Suppressor macrophage treated with lipopolysaccharide for 4 hours (primary cell): ENCODE measurements at places on chromosomes 4 and X.

GRCh38 chrX:23901060-23901459, 6.7 kb downstream of the APOO start:
- DNase-seq, result peak; percentile 76

- DNase-seq, result peak; percentile 5
These were observed 179.1 kb upstream of the MAB21L2 start for GRCh38 chr4:150402871-150403272.

GRCh38 chr4:67581208-67581857, 22.8 kb downstream of the STAP1 start:
- peak; percentile 47 for DNase-seq

- no peak for DNase-seq
These were observed 36.7 kb upstream of the KLHL13 start for GRCh38 chrX:118153270-118153669.

GRCh38 chrX:103404231-103405008, 28.1 kb downstream of the BEX3 start:
- peak; percentile 68 for DNase-seq

- DNase-seq, result no peak
These were observed 53.9 kb upstream of the TENM3 start for GRCh38 chr4:182189103-182189878.

DNA sequence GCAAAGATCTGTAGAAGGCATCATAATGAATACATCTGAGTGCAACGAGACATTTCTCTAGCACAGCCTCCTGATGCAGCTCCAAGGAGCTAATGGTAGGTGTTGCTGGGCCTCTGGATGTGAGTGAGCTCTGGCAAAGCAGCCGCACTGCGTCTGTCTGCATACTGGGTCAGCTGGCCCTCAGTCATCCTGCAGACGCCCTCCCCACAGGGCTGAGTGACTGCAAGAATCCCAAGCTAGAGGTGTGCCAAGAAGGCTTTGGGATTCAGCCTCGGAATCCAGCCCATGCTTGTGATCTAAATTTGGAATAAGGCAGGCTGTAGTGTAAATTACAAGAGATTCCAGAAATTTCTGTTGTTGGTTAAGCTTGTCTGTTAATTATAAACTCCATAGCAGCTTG, 18.5 kb downstream of the HERC3 start:
- DNase-seq, result no peak

DNA sequence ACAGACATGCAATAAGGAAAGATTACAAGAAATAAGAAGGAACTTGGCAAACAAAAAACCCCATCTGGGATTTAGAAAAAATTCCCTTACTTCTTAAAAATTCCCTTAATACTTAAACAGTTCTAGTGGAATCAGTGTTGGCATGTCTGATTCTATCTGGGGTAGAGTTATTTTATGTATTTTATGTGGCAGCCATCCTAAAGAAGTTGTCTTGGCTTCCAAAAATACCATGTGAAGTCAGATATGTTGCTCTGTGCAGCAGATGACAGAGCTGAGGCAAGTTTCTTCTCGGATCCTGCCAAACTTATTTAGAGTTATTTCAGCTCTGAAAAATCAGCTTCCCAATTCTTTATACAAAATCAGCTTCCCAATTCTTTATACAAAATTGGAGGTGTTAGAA, 14.7 kb downstream of the YY2 start:
- DNase-seq, result no peak

- no peak for DNase-seq
These were observed 24.0 kb downstream of the RASGEF1B start for GRCh38 chr4:81447566-81448229.

GRCh38 chr4:17957688-17958087, 63.9 kb downstream of the LCORL start:
- DNase-seq, result no peak

DNA sequence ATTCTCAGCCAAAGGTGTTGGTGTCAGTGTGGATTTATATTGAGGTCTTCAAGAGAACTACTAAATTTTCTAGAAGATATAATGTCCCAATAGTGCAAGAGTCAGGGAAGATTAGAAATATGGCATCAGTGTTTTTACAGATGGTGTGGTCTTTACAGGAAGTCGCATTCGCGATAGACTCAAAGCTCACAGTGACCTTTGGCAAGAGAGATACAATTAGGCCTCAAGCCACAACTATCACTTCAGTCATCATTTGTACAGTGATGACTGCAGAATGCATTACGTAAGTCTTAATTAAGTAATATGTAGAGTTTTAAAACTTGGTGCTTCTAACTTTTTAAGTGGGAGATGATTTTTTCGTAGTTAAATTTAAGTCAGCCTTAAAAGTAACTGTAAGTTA, 237.2 kb upstream of the FSTL5 start:
- DNase-seq, result no peak

GRCh38 chr4:3440979-3441500, 728 bp upstream of the HGFAC start:
- DNase-seq, result peak; percentile 47

- DNase-seq, result no peak
These were observed 259.0 kb upstream of the PCDH7 start for GRCh38 chr4:30461218-30461617.

GRCh38 chr4:165635381-165635780, 237.7 kb upstream of the TLL1 start:
- DNase-seq, result no peak
